ENCODE measurements at places on chromosomes 13 and 19. TPM values are rescaled to one million over a fixed set of nuclear protein-coding genes. Genes with fewer than 3 reads are reported as not detected.

DNA sequence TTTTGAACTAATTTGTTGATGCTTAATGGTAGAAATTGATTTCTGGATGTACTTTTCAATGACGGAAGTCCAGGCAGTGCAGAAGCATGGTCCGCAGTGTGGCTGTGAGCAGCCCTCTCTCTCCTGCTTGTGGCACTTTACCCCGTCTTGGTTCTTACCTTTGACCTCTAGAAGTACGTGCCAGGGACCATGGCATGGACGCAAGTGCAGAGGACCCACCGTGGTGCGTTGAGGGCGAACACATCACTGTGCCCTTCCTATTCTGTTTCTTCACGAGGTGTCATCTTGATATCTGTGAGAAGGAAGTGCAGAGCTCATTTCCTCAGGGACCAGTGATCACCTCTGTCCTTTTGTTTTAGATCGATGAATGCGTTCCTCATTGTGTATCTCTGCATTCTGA lies 135.2 kb downstream of the ATP11A start:
- H3K4me3 ChIP-seq: no peak overlapping the region
- no peak for DNase-seq
- no peaks in the 10 kb centered on the region for H3K4me1 ChIP-seq

DNA sequence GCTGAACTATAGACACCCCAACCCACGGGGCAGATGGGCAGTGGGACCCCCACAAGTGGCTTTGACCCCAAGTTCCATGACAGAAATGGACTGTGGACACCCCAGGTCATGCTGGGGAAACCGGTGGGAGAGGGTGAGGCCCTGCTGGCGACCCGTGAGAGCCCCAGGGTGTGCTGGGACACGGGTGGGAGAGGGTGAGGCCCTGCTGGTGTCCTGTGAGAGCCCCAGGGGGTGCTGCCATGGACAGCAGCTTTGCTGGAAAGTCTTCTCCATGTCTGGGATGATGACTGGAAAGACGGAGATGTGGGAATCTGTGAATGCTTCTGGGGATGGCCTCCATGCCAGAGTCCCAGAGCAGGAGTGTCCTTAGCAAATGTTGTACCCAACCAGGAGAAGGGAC lies 148.4 kb downstream of the URI1 start:
- no peak overlapping the region for H3K4me3 ChIP-seq
- no peak overlapping the region for H3K27ac ChIP-seq
- no peaks in the 10 kb centered on the region for H3K4me1 ChIP-seq

DNA sequence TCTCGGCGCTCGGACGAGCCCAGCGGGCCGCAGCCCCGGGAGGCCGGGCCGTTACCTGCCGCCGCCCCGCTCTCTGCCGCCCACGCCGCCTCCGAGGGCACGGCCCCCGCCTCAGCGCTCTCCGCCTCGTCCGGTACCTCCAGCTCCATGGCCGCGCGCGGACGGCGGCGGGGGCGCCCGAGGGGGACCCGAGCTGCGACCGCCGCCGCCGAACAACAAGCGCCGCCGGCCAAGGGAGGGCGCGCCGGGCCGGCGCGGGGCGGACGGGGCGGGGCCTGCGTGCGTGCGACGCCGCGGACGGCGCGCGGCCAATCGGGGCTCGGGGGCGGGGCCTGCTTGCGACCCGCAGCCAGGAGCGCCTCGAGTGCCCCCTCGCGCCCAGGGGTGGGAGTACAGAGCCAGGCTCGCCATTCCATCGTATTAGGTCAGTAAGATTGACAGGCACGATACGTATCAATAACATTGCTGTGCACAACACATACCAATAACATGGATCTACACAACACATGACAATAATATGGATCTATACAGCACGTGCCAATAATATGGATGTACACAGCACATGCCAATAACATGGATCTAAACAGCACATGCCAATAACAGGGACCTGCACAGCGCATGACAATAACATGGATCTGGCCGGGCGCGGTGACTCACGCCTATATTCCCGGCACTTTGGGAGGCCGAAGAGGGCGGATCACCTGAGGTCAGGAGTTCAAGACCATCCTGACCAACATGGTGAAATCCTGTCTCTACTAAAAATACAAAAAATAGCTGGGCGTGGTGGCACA lies at the start of gene PIP5K1C:
Gene PIP5K1C (minus strand): TSS at position 227 of the 791 bp plus-strand sequence. CDS start 78 bp downstream, at position 149.
- peak within 1 kb of the TSS; percentile 79 for H3K27ac ChIP-seq
- peak; percentile 95 for DNase-seq
- peaks cover 15% of the 10 kb centered on the region for H3K4me1 ChIP-seq
- H3K27me3 ChIP-seq: peaks cover 2% of the 10 kb centered on the region
- H3K36me3 ChIP-seq: no peaks in the 10 kb centered on the region
- peak within 1 kb of the TSS; percentile 92 for H3K4me3 ChIP-seq

GRCh38 chr19:38880076-38880881 lies 2.2 kb upstream of the RINL start:
- peak overlapping the region; percentile 98 for H3K27ac ChIP-seq
- no peaks in the 10 kb centered on the region for H3K27me3 ChIP-seq
- DNase-seq: no peak

- no peaks in the 10 kb centered on the region for H3K27me3 ChIP-seq
- H3K27ac ChIP-seq: peak overlapping the region; percentile 64
- H3K36me3 ChIP-seq: no peaks in the 10 kb centered on the region
- H3K4me1 ChIP-seq: peaks cover 31% of the 10 kb centered on the region
- no peak overlapping the region for H3K4me3 ChIP-seq
Observed at GRCh38 chr13:48892053-48892687, 83.5 kb upstream of the FNDC3A start.

DNA sequence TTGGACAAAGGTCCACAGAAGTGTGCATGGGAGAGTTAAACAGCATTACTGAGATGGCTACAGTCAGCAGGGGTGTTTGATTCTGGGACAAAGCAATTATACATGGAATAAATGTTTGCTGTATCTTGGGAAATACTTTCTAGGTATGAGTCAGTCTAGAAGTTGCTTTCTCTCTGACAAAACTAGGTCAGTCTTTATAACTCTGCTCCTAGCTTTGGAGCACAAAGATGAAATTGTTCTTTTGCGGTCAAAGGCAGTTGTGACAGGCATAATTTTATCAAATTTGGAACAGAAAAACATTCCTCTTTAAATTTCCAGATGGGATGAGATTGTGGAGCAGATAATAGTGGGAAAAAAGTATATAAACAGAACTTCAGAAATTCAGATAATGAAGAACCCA lies 1045.4 kb upstream of the MIR17HG start:
- H3K4me1 ChIP-seq: no peaks in the 10 kb centered on the region
- H3K4me3 ChIP-seq: no peak overlapping the region
- H3K27me3 ChIP-seq: no peaks in the 10 kb centered on the region
- no peak overlapping the region for H3K27ac ChIP-seq
- H3K36me3 ChIP-seq: no peaks in the 10 kb centered on the region
- no peak for DNase-seq

- no peaks in the 10 kb centered on the region for H3K27me3 ChIP-seq
- peak overlapping the region; percentile 9 for H3K27ac ChIP-seq
- no peak overlapping the region for H3K4me3 ChIP-seq
Observed at GRCh38 chr13:45167611-45168554, 33.0 kb downstream of the KCTD4 start.

The ATP13A1 gene
- total RNA-seq: 52.4 TPM

The ZNF480 gene
- total RNA-seq: 3.2 TPM

The CASP14 gene
- not detected for total RNA-seq

The ZNF285 gene
- 1.7 TPM for total RNA-seq

Measured in activated CD8-positive, alpha-beta T cell treated with anti-CD3 and anti-CD28 coated beads for 36 hours (primary cell).